ENCODE measurements at places on chromosomes 1 and 21.

GRCh38 chr1:214446772-214447556, 104.4 kb downstream of the PTPN14 start:
- DNase-seq, result no peak

DNA sequence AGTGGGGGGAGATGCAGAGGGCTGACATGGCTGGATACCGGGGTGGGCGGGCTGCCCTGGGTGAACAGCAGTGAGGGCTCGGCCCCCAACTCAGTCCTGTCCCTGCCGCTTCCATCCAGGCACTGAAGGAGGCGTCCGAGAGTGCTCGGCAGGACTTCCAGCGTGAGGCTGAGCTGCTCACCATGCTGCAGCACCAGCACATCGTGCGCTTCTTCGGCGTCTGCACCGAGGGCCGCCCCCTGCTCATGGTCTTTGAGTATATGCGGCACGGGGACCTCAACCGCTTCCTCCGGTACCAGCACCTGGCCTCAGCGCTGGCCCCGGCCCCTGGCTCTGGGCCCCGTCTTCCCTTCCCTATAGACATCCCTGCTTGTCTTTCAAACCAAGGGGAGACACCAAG, 15.6 kb downstream of the NTRK1 start:
- DNase-seq, result no peak

DNA sequence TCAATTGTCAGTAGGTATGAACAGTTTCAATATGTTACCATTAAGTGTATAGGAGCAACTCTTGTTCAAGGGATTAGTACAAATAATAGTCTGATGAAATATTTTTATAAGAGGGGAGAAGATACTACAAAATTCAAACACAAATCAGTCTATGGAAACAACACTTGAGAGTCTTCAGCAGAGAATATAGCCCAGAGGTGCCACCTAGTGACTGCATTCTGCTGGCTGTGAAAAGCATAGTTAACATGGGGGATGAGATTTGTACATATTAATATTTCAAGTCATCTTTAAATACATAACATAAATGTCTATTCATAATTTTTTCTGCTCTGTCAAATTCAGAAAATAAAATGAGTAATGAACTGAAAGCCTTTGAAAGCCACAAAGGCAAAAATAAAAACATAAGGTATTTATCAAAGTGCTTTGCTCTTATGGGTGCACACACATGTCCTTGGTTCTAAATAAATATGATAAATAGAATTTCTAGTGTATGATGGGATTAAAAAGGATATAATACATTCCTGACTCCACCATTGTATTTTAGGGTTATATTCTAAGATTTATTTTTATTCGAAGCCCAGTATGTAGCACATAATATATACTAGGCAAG, 440.9 kb upstream of the ZRANB2 start:
- peak; percentile 66 for DNase-seq

GRCh38 chr1:30040081-30041019, 683.0 kb downstream of the MATN1 start:
- no peak for DNase-seq

- DNase-seq, result no peak
Measured at GRCh38 chr1:197865809-197866208, 36.6 kb upstream of the C1orf53 start.
